ENCODE measurements at places on chromosomes 1 and 21. TPM values are rescaled to one million over a fixed set of nuclear protein-coding genes. Genes with fewer than 3 reads are reported as not detected.

The TPTE gene
- total RNA-seq, result not detected

DNA sequence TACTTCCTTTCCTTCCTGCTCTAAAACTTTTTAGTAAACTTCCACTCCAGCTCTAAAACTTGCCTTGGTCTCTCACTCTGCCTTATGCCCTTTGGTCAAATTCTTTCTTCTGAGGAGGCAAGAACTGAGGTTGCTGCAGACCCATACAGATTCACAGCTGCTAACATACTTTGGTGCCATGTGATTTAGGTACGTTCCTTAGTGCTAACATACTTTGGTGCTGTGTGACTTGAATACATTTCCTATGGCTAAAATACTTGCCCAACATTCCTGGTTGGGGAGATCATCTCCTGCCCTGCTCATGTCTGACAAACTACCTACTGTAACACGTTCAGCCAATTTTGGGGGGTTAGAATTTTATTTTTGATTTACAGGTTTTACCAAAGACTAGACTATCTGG, 6.8 kb upstream of the ZBTB40 start:
- no peak for DNase-seq

GRCh38 chr1:226579781-226580323, 31.3 kb downstream of the STUM start:
- DNase-seq, result no peak

DNA sequence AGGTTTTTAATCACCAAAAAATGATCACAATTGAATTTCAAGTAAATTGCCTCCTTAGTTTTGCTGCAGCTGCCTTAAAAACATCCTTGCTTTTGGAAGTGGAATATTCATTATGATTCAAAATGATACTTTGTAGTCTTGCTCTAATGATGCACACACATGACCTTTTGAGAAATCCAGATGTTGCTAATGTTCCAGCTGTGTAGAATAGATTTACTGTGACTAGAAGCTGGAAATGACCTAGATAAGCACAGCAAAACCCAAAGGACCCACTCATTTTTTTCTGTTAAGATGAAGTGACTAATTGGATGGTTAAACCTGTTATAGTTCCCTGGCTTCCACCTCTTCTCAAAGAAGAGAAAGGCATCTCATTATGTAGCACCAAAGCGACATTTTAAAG, 64.6 kb upstream of the RALGPS2 start:
- DNase-seq, result no peak

DNA sequence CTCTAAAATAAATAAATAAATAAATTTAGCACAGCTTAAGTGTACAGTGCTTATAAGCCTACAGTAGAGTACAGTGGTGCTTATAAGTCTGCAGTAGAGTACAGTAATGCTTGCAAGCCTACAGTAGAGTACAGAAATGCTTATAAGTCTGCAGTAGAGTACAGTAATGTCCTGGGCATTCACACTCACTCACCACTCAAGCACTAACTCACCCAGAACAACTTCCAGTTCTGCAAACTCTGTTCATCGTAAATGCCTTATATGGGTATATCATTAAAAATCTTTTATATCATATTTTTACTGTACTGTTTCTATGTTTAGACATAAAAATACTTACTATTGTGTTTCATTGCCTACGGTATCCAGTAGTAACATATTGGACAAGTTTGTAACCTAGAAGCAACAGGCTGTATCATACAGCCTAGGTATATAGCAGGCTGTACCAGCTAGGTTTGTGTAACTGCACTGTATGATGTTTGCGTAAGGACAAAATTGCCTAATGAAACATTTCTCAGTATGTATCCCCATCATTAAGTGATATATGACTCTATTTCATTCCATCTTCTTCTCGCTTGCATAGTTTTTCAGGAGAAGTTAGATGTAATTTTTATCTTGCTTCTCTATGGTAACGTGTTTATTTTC, 14.0 kb upstream of the S100B start:
- no peak for DNase-seq

The LMOD1 gene
- total RNA-seq, result 9.6 TPM

DNA sequence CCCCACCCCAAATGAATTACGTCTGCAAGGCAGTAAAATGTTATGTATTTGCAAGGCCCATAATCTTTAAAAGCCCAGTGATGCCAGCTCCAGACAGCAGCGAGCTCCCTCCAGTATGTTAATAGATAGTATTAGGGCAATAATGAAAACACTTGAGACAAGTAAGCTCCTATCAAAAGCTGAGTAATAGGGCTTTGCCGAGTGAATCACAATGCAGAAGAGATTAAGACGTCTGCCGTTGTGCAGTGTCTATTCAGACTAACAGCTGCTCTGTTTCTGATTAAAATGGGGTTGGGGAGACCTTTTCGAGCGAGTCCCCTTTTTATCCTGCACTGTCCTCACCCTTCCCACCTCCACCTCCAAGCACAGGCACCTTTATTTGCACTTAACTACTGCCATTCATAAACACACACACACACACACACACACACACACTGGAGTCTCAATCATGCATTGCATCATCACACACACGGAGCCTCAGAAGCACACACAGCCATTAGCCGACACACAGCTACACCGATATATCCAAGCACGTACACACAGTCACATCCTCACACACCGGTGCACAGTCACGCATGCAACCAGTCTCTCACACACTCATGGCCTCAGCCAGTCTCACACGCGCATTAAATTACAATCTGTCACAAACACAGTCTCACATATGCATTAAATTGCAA, 46.0 kb upstream of the FOXO6 start:
- no peak for DNase-seq

DNA sequence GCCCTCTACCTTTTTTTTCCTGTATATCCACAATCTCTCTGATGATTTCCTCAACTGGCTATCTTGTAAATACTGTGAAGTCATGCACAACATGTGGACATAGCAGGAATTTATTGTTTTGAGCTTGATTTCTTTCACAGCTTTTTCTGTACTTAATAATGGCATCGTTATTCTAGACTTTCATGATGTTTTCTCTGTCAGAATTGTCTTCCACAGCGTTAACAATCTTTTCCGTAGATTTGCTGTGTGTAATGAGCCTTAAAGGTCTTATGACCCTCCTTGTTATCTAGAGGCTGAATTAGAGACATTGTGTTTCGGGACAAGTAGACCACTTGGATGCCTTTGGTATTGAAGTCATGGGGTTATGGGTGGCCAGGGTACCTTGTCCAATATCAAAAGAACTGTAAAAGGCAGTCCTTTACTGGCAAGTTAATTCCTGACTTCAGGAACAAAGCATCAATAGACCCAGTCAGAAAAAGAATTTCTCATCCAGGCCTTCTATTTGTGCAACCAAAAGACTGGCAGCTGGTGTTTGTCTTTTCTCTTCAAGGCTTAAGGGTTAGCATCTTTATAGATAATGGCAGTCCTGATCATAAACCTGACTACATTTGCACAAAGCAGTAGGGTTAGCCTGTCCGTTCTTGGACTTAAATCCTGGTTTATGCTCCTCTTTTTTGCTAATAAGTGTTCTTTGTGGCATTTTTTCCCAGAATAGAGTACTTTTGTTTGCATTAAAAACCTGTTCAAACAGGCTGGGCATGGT, 30.1 kb upstream of the CHAF1B start:
- no peak for DNase-seq

DNA sequence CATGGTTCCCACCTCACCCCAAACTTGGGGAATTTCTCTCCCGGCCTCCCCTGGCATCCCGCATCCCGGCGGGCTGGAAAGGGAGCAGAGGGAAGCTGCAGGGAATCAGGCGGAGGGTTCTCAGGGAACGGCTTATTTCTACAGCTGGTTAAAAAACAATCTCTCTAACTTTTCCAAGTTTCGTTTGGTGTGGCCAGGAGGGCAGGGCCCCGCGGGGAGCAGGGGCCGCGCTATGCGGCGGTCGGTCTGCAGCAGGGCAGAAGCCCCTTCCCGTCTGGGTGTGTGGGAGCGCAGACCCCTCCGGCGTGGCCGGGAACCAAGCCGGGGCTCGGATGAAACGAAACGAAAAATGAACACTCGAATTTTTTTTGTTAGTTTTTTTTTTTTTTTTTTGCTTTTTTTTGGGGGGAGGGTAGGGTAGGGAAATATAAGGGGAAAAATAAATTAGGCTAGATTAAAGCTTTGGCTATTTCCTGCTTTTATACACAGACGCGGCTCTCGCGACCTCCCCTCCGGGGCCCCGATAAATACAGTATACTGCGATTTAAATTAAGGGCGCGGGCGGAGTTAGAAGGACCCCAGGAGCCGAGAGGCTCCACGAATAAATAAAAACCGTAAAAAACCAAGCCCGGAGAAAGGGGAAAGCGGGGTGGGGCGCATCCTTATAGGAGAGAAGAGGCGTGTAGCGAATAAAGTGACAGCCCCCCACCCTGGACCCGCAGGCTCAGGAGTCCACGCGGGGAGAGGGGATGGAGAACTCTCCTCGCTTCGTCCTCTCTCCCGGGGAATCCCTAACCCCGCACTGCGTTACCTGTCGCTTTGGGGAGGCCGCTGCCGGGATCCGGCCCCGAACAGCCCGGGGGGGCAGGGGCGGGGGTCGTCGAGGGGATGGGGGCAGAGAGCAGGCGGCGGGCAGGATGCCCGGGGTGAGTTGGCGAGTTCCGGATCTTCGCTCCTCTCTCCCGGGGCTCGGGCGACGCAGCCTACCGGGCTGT, 2.1 kb downstream of the POU3F1 start:
- no peak for DNase-seq

DNA sequence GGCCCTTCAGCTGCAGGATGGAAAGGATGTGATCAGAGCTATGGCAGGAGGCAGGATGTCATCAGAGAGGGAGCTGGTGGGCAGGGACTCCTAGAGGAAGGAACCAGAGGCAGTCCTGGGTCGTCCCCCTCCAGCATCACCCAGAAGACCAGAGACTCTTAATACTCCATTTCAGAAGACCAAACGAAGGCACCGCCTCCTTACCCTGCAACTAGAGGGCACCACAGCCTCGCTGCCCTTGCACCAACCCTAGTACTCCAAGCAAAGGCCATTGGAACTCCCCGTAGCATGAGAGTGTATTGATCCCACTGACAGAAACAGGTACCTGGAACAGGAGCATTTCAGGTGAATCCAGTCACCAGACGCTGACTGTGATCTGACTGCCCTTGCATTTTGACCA, 598.1 kb downstream of the NPHP4 start:
- DNase-seq, result no peak

- DNase-seq, result no peak
Measured at GRCh38 chr1:29801561-29801973, 565.2 kb downstream of the PTPRU start.

- DNase-seq, result no peak
Measured at GRCh38 chr1:99084562-99084961, 79.9 kb upstream of the PLPPR5 start.

The ASPM gene
- total RNA-seq, result 0.40 TPM

DNA sequence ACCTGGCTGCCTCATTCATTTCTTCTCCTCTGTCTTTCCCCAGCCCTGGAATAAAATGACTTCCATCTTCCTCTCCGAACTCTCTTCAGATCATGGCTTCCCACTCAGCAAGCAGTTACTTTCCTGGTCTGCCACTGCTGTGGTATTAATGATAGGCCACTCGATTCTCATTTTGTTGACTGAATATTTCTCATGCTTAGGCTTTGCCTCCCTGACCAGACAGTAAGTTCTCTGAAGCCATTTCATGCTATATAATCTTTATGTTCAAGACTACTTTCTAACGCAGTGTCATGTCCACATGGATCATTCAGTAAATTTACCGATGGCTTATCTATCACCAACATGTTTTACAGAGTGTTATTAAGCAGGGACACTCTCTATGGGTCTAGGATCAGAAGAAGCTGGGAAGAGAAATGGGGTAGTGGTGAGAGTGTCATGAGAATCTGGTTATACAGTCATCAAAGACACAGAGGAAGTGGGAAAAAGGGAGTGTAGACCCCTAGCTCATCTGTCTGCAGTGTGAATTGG, 20.6 kb downstream of the RUNX1 start:
- DNase-seq, result no peak

DNA sequence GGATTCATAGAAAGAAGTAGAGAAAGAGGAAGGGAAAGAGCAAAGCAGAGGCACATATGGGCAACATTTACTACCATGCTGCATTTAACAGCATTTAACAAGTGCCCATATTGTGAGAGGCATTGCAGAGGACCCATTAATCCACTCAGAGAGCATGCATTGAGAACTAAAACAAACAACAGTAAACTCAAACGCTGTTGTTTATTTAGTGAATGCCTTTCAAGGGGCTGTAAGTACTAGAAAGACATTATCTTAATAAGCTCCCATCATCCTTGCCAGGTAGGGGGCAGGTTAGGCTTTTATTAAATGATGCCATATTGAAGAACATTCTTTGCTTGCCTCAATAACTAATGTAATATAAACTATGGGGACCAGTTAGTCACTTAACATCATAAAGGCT, 254.3 kb upstream of the DAB1 start:
- no peak for DNase-seq

GRCh38 chr1:75720820-75721219, 3.7 kb upstream of the ACADM start:
- no peak for DNase-seq

GRCh38 chr1:165634154-165634921, 3.3 kb downstream of the MGST3 start:
- DNase-seq, result no peak

DNA sequence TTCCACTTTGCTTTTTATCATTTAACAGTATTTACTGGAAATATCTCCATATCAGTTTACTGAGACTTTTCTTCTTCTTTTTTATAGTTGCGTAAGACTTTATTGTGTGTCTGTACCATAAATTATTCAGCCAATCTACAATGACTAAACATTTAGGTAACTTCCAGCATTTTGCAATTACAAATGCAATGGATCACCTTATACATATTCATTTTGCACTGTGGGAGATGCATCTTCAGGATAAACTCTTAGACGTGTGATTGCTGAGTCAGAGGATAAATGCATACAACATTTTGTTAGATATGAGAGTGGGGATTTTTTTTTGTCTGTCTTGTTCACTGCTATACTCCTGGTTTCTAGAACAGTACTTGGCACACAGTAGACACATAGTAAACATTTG, 95.7 kb upstream of the GCLM start:
- no peak for DNase-seq

GRCh38 chr1:35210321-35211119, 17.6 kb upstream of the SFPQ start:
- no peak for DNase-seq

GRCh38 chr1:61080413-61081143, 1.8 kb upstream of the NFIA start:
- no peak for DNase-seq
